ENCODE measurements at places on chromosomes 16 and 17.

GRCh38 chr17:6908807-6909206 is 77.3 kb upstream of the TEKT1 start:
- no peak for DNase-seq

- no peak for DNase-seq
Measured at GRCh38 chr17:38508570-38508950, 80.3 kb downstream of the ARHGAP23 start.

DNA sequence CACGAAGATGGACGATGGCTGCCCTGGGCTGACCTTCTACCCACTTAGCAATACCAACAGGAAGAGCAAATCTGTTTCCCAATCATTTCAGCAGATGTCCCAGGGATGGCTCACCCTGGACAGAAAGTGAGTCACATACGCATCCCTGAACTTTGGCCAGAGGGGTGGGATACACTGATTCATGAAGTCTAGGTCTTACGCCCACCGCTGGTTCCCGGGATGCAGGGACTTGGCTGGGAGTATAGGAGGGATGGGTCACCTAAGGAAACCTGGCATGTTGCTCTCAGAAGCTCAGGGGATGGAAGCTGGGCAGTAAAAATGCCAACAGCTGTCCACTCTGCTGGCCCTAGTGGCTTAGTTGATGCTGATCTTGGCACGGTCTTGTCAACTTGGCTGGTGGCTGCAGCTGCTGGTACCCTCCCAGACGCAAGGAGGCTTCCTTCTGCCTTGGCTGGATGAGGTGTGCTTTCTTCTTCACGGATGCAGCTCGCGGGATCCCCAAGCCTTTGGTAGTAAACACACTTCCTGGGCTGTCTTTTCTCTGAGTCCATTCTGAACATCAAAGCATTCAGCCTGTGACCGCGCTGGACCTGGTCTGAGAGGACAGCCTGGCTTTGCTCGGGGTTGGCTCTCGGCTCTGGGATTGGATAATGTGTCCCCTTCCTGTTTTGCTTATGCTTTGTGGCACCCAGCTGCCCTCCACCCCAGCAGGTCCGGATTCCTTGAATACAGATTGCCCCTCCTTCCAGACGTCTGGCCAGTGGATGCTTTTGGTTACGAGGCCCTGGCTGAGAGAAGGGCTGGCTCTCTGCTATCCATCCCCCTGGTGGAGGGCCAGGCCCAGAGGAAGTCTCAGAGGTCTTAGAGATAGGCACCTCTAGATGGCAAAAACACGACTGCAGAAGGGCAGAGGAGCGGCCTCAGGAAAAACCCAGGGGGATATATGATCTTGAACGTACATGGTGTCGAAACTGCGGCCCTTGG is 71.5 kb downstream of the RAP1GAP2 start:
- DNase-seq, result no peak

GRCh38 chr17:50884439-50885311 is 18.5 kb upstream of the TOB1 start:
- no peak for DNase-seq

- peak; percentile 1 for DNase-seq
Measured at GRCh38 chr16:27341549-27341948, 27.8 kb downstream of the IL4R start.

DNA sequence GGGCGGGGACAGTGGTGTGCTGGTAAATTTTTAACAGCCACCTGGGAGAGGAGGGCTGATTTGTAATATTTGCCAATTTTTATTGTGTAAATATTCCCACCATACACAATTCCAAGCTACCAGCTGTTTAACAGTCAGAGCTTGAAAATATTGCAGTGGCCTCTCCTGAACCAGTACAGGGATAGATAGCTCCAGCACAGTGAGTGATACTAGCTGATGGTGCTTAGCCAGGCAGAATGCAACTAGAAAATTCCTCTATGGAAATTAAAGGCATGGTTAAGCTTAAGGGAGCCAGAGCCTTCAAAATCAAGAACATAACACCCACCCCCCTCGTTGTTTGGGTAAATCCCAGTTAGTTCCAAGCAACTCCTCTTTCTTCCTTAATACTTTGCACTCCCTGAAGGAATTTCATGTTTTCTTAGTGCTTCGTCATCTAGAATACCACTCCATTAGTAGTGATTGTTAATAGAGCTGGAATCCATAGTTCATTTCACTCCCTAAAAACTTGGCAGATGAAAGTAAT is 96.6 kb downstream of the CYB561 start:
- DNase-seq, result no peak

All from AML-193 (cell line).